DMS53 (cell line): ENCODE measurements at places on chromosomes 13 and 19.
A peak's percentile ranks its signal among the peaks of the same experiment; 100 is the strongest.

DNA sequence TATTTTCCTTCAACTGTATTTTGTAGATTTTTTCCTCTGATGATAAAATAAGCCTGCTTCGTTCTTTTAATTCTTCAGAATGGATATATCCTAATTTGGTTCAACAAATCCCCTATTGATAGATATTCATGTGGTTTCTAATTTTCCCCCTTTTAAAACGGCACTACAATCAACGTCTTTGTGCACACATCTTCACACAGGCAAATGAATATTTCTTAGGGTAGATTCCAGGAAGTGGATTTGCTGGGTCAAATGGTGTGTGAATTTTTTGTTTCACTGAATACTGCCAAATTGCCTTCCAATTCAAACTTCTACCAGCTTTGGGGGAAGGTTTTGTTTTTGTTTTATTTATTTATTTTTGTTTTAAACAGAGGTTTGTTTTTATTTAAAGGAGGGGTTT, 287.2 kb downstream of the FOXO1 start:
- no peak for DNase-seq

- no peak for DNase-seq
These were observed 93.8 kb upstream of the CACNA1A start for GRCh38 chr19:13600091-13600490.

GRCh38 chr19:50205681-50206138, 2.3 kb downstream of the MYH14 start:
- peak; percentile 93 for DNase-seq

GRCh38 chr13:108680011-108680410, 50.6 kb downstream of the MYO16 start:
- DNase-seq, result no peak

DNA sequence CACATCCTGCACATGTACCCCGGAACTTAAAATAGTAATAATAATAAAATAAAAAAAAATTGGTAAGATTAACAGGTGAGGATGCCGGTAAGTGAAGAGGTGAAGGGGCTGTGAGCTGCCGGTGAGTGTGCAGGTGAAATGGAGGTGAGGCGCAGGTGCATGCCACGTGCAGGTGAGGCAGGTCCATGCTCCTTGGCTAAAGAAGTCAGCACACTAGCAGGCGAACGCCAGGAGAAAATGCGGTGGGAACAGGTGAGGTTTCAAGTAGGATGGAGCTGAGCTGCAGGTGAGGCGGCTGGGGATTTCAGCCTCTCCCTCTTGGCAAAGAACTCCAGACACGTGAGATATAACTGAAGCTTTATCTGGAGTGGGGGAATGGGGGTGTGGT, 7.5 kb upstream of the TNFSF14 start:
- DNase-seq, result no peak
